ENCODE measurements at places on chromosomes 4 and X.
A peak's percentile ranks its signal among the peaks of the same experiment; 100 is the strongest.

- no peak for DNase-seq
Measured at GRCh38 chrX:77447653-77448569, 722 bp downstream of the FGF16 start.

- no peak for DNase-seq
Measured at GRCh38 chrX:38649221-38649620, 87.9 kb downstream of the TSPAN7 start.

- DNase-seq, result no peak
Measured at GRCh38 chrX:39017716-39018115, 216.5 kb downstream of the MID1IP1 start.

- DNase-seq, result no peak
Measured at GRCh38 chr4:46432923-46433322, 43.0 kb upstream of the GABRA2 start.

DNA sequence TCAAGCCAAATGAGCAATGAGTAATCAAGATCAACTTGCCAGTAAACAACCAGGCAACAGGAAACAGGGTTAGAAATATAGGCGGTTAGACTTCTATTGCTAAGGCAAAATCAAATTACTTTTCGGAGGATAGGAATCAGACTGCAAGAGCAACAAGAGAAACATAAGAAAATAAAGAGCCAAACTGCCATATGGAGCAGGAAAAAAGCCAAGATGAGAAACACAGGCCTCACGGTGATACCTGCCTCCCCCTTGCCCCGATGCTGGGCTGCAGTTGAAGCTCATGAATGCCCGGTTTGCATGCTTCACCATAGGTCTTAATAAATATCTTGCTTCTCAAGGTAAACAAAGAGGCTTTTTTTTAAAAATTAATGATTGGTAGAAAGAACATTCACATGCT is 158.4 kb upstream of the MAGEC2 start:
- DNase-seq, result no peak

DNA sequence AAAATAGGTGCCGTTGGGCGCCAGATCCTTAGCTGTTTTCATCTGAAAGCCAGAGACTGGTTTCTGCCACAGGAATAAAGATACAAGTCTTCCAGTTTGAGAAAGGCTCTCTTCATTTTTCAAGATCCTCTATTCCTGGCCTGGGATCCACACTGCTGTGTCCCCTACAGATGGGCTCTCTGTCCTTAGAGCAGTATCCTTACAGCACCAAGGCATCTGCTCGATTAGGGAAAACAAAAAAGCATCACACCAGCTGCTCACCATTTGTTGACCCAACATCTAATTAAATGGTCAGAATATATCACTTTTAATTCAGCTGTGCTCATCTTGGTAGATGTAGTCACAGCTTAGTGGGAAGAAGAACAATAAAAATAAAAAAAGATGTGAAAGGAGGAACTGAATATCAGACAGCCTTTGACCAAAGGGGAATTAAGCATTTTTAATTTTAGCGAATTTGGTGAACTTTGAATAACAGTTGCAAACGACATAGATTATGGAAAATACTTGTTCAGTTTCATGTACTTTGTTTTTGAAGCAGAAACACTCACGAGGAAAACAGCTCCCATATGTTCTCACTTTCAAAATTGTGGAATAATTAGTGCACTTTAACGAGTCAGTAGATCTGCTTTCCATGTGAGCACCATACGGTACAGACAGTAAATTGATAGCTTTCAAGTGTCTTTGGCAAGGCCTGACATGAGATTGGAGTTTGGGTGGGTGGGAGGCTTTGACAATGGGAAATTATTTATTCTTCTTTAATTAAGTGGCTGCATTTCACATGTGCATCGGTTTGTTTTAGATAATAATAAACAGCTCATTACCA is 148.4 kb upstream of the CLNK start:
- DNase-seq, result no peak

GRCh38 chr4:11468901-11469300 is 40.2 kb upstream of the HS3ST1 start:
- DNase-seq, result no peak

DNA sequence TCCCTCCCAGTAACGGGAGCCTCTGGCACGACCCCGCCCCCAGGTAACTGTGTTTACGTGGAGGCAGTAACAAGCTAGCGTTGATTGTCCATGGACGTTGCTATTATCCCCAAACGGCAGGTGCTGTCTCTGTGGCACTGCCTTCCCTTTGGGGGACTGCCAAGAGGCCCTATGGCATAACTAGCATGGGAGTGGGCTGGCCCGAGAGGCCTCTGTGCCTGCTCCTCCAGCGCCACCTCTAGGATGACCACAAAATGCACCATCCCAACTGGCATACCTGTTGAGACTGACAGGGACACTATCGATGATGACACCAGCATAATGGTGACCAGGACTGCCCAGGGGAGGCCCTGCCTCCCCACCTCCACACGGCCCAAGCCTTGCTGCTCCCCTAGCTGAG is 1.5 kb downstream of the SRPK3 start:
- DNase-seq, result no peak

GRCh38 chr4:62402088-62402806 is 1202.1 kb downstream of the ADGRL3 start:
- DNase-seq, result no peak

GRCh38 chr4:52925531-52925968 is 63.4 kb downstream of the RASL11B start:
- no peak for DNase-seq

GRCh38 chrX:80174925-80175574 is 160.5 kb downstream of the TBX22 start:
- peak; percentile 59 for DNase-seq

- no peak for DNase-seq
Measured at GRCh38 chr4:38659346-38659745, 4.7 kb upstream of the KLF3 start.

- DNase-seq, result no peak
Measured at GRCh38 chr4:185142564-185142911, 528 bp upstream of the SLC25A4 start.

- DNase-seq, result no peak
Measured at GRCh38 chr4:151169900-151170299, 70.5 kb downstream of the RPS3A start.

DNA sequence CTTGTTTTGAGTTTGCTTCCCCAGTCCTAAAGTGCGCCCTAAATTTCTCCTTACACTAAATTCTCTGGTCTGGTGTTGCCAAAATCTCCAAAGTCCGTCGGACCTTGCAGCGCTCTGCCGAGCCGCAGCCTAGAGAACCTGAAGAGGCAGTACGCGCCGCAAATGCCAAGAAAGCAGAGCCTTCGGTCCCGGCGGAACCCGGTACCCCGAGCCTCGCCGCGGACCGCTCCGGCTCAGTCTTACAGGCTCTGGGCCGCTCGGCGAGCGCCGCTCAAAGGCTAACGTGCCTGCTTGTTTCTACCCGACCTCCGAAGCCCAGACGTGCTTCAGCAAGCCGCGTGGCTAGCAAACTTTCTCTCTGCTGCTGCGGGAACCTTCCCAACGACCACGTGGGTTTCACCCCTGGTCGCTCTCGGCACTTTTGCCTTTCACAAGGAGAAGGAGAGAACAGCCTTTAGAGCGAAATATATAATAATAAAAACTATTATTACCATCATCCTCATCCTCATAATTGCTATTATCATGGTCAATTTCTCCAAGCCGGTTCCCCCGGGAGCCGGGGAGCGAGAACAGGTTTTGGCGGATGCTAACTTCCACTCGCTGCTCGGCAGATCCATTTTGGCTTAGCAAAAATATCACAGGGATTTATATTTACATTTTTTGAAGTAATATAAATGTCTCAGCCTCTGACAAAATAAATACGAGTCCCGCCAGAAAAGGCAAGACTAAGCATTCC is 2.2 kb upstream of the HTR2C start:
- DNase-seq, result no peak

DNA sequence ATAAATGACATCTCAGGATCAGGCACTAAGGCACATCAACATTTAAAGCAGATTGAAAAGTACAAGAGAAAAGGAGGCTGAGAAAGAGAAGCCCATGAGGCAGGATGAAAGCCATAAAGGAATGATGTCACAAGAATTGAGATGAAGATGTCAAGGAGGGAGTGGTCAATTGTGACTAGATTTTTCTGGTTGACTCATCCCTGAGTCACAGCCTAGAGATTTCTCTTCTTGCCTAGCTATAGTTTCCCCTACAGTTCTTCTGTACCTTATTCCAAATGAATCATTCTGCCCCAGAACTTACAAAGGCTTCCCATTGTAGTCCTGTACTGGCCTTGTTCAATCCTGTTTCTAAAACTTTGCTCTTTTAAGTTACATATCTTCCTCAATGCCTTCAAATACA is 3.4 kb upstream of the USP53 start:
- DNase-seq, result no peak

- no peak for DNase-seq
Measured at GRCh38 chrX:78725287-78725686, 22.2 kb upstream of the LPAR4 start.

DNA sequence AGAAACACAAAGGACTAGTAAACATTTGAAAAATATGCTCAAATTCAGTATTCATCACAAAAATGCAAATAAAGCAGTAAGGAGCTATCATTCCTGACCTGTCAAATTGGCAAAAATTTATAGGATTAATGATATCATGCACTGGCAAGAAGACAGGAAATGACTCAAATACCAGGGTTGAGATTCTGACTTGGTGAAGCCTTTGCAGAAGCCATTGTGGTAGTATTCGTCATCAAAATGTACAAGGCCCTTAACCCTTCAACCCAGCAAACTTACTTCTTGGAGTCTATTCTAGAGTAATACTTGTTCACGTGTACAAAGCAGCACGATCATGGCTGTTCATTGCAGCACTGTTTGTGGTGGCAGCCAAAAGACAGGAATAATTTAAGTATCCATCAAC is 132.4 kb downstream of the ENOX2 start:
- DNase-seq, result no peak

DNA sequence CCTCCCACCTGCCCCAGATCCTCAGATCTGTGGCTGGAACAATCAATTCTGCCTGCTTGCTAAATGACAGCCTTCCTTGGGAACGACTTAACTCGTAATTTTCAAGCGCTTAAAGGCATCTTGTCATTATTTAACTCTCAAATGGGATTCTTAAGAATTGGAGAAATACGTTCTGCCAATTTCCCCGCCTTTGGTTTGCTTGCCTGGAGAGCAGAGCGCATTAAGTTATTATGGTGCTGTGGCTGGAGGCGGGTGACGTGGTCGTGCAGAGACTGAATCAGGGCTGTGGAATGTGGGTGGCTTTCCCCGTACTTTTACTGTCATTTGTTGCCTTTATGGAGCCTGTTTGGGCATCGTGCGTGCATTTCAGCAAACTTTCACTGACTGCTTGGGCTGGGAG is 78.9 kb upstream of the PSAPL1 start:
- DNase-seq, result no peak

DNA sequence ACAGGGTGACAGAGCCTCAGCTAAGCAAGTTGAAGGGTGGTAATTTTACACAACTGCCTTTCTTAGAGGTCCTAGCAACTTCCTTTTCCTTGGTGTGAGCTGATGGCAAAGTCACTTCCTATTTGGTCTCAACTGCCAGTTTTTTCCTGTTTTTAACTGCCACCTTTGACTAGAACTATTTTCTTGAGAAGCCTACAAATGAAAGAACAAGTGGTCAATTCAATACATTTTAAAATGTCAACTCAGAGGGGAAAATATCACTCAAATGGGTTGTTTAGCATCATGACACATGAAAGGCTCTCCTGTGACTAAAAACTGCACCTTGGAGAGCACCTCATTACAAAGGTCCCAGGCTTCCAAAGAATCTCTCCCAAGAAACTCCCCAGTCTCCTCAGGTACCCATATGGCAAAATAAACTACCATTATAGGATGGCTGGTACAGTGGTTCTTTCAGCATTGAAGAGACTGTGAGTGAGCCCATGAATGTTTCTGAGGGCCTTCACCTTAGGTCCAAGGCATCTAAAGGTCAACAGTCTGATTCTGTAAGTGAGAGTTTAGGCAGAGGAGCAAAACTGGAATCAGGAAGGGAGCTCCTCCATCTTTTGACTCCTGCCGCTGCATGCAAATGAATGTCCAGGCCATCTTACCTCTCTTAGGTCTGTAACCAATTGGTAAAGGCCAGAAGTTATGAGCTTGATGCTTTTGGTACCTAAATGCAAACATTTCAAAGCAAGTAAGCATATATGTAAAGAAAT is 5.5 kb upstream of the STK26 start:
- DNase-seq, result no peak

GRCh38 chr4:153916273-153916755 is 127.4 kb upstream of the SFRP2 start:
- no peak for DNase-seq

GRCh38 chr4:173522951-173523395 is 7.1 kb downstream of the HAND2 start:
- peak; percentile 39 for DNase-seq

DNA sequence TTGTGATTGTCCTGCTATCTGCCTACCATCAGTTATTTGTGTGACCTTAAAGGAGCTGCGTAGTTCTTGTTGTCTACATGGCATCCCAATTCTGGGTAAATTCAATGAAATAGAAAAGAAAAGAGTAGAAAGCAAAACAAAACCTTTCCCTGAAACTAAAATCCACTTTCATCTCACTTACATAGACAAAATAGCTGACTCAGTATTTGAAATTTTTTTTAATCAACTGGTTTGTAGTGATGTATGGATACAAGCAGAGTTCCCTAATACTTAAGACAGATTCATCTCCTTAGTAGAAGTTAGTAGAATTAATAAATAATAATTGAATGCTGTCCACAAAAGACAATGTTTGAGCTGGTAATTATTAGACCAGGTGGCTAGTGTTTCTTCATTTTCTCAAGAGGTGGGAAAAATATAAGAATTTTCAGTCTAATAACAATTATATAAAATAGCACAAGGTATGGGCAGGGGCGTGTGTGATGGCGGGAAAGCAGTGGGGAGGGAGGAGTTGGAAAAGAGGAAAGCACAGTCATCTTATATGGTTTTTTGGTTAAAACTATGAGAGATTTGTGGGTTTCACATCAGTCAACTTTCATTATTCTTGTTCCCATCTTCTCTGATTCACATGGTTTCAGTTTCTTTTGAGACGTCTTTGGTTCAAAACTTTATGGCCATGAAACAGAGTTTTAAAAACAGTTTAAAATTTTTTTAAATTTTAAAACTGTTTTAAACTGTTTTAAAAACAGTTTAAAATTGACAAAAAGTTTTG is 275.2 kb downstream of the SPRY1 start:
- no peak for DNase-seq

DNA sequence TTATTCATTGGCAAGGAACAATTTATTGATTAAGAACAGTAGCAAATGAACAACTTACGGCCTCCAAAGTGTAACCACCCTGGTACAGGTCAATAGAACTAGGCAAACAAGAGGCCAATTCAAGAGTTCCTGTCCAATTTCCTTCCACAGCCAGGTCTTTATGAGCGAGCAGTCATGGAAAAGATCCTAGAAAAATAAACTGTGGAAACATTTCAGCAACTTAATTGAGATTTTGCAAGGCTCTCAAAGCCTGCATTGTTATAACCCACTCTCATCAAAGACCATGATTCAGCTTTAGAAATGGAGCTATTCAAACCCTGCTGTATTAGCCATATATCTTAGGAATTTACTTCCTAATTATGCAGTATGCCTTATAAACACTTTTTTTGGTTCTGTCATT is 43.6 kb downstream of the UNC5C start:
- DNase-seq, result no peak

GRCh38 chrX:24235084-24235710 is 78.7 kb downstream of the SUPT20HL2 start:
- DNase-seq, result no peak
